ENCODE measurements at places on chromosomes 2 and 18.

DNA sequence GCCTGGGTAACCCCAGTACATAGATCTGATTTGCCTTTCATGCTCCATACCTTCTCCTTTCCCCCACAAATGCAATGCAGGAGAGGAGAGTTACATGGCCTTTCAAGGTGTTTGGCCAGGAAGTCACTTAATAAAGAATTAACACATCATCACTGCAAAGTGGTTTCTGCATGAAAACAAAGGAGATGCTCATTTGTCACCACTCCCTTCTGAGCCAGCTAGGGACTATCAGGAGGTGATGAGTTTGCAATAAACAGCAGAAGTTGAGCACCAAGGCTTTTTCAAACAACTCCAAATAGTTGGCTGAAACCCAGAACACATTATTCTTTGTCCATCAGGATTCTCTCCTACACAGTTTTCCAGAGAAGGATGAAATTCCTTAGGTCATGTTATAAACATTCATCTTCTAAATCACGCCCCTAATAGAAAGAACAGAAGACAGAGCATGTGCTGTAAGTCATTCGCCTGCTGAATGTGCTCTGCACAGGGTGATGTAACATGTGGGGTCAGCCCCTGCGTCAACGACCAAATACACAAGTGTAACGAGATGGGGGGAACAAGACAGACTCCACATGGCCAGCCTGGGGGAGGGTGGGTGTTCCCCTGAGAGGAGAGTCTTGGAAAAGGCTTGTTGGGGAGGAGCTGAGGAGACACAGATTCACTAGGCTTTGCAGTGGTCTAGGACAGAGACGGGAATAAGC, 87.3 kb upstream of the RMDN2 start:
- DNase-seq: no peak

- DNase-seq: no peak
Observed at GRCh38 chr2:48586433-48586832, 31.2 kb upstream of the GTF2A1L start.

DNA sequence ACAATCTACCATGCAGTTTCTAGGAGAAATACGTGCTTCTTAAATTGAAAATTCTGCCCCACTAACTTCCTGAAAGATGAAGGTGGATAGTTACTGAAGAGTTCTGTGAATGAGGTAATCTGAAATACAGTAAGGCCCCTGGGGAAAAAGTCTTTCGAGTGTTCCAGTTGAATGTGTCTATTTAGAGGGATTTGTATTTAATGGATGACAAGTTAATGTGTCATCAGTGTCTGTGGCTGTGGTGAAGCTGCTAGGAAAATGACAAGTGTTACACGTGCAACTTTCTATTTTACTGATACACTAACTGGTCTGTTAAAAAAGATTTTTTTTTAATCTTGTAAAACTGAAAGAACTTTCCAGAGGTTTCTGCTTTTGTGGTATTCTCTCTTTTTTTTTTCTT, 384.6 kb downstream of the STK39 start:
- DNase-seq: no peak

GRCh38 chr2:3470166-3470651, 49.1 kb downstream of the ADI1 start:
- no peak for DNase-seq

GRCh38 chr18:24272229-24272525, 125.4 kb downstream of the OSBPL1A start:
- DNase-seq: no peak
